Urinary bladder (tissue), 4 donors: ENCODE measurements at places on chromosomes 2 and 18. TPM values are rescaled to one million over a fixed set of nuclear protein-coding genes. Genes with fewer than 3 reads are reported as not detected.

Gene TLX2
- polyA plus RNA-seq, result 0.51 TPM

- no peak for DNase-seq
These were observed 240.2 kb downstream of the LTBP1 start for GRCh38 chr2:33186937-33187336.

GRCh38 chr2:188078534-188078933 lies 213.1 kb upstream of the GULP1 start:
- no peak for DNase-seq

DNA sequence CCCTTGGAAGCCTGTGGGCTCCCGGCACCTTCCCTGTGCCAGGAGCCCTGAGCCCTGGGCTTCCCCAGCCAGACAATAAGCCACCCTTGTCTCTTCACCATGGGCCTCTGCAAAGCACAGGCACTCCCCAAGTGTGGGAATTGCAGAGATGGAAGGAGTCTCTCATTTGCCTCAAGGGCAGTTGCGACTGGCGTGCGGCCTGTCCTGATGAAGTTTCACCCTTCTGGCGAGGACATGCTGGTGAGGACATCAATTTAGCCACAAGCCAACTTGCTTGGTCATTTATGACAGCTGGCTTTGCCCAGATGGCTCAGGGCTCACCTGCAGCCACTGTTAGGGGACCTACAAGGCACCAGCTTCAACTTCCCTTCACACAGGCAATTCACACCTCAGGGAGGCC lies 180.2 kb downstream of the ANAPC1 start:
- DNase-seq, result no peak

- no peak for DNase-seq
These were observed 372.4 kb upstream of the SALL3 start for GRCh38 chr18:78607221-78607620.

GRCh38 chr2:182473635-182474034 lies 46.8 kb upstream of the PDE1A start:
- DNase-seq, result no peak

- DNase-seq, result no peak
These were observed 142.0 kb downstream of the MBD5 start for GRCh38 chr2:148162871-148163270.
